ENCODE measurements at places on chromosomes 7 and 10.
A peak's percentile ranks its signal among the peaks of the same experiment; 100 is the strongest.

GRCh38 chr7:47241112-47242065 lies 340.5 kb downstream of the TNS3 start:
- no peak for DNase-seq

DNA sequence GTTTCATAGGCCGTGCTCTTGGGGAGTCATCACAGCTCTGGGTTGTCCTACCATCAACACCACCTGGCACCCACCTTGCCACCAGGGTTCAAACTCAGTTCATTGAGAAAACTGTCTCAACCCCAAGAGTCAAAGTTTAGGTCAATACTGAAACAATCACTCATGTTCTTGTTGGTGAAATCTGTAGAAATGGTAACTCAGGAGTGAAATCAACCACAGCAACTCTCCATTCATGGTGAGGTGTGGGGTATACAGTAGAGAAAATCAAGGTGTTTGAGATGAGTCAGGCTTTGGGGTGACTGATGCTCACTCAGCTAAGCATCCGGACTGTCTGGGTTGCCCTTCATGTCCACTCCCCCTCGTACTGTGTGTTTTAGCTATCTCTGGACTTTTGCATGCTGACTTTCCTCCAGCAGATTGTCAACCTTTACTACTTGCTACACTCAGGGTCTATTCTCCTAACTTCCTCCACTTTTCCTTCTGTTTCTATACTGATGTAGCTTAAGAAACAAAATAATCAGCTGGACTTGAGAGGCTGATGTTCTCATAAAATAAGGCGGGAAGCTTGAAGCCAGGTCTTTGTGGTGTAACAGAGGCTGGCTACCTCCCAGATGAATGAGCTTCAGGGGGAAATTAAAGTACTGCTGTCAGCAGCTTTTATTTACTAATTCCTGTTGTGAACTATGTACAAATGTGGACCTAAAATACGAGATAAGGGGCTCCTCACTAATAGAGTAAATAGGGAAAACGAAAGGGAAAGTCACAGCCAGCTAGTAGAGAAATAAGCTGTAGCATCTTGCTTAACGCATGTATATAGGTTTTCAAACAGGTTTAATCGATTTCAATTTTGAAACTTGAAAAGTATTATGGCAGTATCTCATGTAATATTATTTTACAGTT lies 173.6 kb upstream of the AKR1E2 start:
- DNase-seq: no peak

GRCh38 chr10:88792661-88793060 lies 9.9 kb upstream of the LIPM start:
- DNase-seq: no peak

DNA sequence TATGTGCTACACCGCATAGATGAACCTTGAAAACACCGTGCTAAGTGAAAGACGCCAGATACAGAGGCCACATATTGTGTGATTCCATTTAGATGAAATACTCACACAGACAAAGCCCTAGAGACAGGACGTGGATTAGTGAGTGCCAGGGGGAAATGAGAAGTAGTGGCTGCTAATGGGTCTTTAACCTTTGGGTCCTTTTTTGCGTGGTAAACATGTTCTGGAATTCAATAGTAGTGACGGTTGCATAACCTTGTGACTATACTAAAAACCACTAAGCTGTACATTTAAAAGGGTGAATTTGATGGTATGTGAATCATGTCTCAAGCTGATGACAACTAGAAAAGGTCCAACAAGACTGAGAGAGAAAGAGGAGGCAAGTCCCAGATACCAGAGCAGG lies 15.6 kb downstream of the SMKR1 start:
- no peak for DNase-seq

DNA sequence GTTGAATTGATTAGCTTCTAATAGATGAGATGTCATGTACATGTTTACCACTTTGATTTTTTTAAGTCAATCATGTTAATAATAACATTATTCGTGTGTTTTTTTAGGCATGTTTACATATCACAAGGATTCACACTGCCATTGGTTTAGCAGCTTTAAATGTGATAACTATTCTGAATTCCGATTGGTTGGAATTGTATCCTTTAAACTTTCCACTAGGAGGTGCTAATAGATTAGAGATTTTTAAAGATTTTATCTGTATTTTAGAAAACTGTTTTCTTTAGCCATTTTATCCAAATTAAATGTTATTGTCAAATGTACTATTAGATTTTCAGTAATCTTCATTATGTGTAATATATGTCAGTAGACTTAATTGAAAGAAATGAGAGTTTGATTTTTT lies 83.2 kb downstream of the HECTD2 start:
- DNase-seq: no peak

DNA sequence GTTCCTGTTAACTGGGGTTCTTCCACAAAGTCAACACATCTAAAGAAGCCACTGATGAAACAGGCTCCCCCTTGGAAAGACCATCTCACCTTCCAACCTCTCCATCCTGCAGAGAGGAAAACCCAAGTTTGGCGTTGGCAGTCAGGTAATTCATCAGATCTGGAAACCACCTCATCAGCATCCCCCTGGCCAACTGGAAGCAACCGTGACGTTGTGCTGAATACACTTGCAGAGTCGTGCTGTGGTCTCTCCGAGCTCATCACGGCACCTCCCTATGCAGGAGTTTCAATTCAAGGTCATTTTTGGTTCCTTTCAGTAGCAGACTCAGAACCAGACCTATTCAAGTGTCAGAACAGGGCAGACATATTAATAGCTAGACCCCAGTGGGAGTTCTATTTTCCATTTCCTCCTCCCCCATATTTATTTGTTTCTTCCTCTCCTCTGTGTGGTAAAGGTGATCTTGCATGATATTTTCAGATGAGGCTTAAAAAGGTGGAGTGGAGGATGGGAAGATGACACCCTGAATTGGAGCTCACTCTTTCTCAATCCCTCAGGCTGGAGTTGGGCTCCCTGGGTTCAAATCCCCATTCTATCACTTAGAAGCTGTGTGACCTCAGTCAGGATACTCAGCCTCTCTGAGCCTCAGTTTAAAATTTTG lies 149.1 kb upstream of the ADO start:
- no peak for DNase-seq

GRCh38 chr10:33244354-33244967 lies 90.0 kb downstream of the NRP1 start:
- no peak for DNase-seq

- no peak for DNase-seq
Measured at GRCh38 chr10:3935141-3935540, 150.1 kb upstream of the KLF6 start.

DNA sequence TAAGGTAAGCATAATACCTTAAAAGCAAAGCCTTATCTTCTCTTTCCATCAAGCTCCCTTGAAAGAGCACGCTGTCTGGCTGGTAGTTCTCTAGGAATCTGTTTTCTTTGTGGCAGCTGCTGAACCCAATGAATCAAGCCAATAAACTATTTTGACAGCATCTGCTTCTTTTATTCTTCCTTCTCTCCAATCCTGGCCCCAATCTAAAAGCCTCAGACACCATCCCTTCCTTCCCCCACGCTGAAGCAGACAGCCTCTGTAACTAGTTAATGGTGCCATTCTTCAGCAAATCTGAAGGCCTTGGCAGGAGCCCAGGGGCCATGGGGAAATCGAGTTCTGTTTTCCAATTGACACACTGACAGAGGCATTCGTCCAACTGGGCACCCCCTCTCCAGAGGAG lies 186.6 kb upstream of the LYZL1 start:
- DNase-seq: no peak

DNA sequence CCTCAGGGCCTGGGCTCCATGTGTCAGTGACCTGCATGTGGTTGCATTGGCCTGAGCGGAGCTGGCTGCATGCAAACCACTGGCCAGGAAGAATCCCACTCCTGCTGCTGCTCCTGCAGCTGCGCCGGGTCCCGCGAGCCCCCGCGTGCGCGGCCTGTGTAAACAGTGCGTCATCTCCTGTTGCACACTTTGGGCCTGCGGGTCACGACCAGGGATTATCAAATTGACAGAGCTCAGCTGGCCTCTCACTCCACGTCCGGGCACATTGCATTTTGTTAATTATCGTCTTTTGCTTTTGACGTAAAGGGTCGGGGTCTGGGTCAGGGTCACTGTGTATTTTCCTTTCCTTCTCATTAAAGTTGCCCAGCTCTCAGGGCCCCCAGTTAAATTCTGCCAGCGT lies 132.6 kb downstream of the RGS10 start:
- no peak for DNase-seq

DNA sequence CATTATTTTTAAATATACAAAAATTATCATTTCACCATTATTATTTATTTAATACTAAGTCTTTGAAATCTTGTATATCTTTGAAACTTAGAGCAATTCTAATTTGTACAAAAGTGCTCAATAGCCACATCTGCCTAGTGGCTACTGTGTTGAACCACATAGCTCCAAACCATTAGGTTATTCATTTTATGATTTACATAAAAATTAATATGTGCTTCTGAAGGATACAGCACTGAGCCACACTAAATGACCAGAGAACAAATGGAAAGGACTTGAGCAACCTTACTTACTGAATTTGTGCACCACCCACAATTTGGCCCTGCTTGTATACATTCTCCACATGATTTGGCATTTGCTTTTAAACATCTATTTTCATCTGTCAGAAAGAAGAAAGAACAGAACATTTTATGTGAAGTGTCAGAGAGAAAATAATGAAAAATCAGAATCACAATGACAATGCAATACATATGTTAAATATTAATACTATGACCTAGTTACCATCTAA lies 25.8 kb downstream of the ITGB1 start:
- DNase-seq: no peak

DNA sequence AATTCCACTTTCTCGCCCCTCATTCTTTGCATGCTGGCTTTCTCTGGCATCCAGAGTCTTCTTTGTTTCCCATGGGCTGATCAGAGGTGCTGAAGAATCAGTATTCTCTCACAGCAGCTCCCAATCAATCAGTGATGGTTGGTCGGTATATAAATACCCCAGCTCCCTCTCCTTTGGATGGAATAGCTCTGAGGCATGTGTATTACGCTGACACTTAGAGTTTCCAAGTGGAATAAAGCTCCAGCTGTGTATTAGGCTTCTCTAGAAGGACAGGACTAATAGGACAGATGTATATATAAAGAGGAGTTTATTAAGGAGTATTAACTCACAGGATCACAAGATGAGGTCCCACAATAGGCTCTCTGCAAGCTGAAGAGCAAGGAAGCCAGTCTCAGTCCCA lies 218.3 kb upstream of the GRB10 start:
- DNase-seq: no peak

GRCh38 chr7:157006205-157006747 lies 4.2 kb downstream of the MNX1 start:
- DNase-seq: no peak

DNA sequence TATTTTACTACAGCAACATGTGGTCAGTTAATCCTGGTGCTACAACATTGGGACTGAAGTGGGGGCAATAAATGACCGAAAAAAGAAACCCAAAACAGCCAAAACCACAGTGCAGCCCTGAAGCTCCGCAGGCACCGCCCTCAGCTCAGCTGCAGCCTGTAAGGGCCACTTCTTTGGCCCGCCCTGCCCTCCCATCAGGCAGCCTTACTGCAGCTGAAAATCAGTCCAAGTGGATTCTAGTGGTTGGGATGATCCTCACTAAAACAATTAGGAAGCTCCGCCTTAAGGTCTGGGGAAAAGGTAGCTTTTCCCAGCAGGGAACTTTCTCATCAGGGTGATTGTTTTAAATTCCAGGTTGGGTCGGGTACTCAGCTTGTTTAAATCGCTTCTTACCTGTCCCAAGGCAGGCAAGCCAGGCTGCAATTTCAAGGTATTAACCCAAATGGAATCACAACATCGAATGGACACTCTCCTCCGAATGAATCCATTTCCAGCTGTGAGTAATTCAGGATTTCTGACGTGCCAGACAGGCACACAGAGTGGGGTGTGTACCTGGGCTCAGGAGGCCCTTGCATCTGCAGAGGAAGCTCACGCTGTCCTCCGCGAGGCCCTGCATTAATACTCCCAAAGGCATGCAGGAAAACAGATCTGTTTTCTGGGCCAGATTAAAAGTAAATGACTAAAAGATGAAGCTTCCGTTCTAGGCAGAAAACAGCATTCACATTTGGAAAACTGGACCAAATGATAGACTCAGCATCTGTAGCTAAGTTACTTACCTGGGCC lies 104.3 kb downstream of the CREB5 start:
- DNase-seq: no peak

- no peak for DNase-seq
Measured at GRCh38 chr7:7565018-7565680, 1.5 kb upstream of the MIOS start.

DNA sequence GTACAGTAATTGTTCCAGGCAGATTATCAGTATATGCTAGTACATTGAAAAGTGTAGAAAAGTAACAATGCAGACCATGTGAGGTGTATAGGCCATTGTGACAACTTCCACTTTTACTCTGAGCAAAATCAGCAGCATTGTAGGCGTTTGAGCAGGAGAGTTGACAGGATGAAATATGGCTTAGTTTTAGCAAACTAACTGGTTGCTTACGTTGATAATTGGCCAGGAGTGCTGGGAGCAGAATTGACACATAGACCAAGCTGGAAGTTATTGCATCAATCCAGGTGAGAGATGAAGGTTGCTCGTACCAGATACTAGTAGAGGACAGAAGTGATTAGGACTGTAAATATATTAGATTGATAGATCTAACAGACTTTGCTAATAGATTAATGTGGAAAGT lies 46.0 kb downstream of the LCOR start:
- DNase-seq: no peak

- DNase-seq: peak; percentile 12
Measured at GRCh38 chr7:28853834-28854749, 104.0 kb downstream of the TRIL start.

GRCh38 chr7:1547777-1548437 lies 8.1 kb downstream of the TMEM184A start:
- no peak for DNase-seq

- no peak for DNase-seq
Measured at GRCh38 chr7:34675749-34676374, 17.8 kb downstream of the NPSR1 start.

- DNase-seq: no peak
Measured at GRCh38 chr7:101631224-101631714, 2.2 kb upstream of the MYL10 start.

GRCh38 chr7:158406801-158407200 lies 180.8 kb downstream of the PTPRN2 start:
- no peak for DNase-seq

GRCh38 chr7:108345710-108346336 lies 110.4 kb downstream of the NRCAM start:
- DNase-seq: no peak

GRCh38 chr7:148815612-148816011 lies 68.5 kb downstream of the EZH2 start:
- no peak for DNase-seq

DNA sequence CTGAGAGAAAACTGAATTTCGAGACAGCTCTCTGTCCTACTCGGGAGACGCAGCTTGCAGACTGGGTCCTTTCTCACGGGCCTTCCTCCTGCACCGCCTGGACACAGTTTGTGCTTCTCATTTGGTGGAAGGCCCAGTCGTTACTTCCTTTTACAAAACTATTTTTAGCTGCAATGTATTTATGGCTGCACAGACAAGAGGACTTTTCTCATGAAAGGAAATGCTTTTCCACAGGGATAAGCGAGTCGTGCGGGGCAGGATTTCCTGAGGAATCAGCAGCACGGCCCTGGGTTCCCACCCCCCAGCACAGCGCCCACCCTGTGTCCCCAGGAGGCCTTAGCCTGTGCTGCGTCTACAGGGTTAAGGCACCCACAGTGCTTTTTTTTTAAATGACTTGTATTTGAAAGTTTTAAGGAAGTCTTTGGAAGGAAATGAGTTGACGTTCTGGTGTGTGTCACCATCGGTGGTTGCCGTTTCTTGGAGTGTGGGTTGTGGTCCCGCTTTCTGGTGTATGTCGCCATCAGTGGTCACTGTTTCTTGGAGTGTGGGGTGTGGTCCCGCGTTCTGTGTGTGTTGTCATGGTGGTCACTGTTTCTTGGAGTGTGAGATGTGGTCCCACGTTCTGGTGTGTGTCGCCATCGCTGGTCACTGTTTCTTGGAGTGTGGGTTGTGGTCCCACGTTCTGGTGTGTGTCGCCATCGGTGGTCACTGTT lies 50.9 kb downstream of the INPP5A start:
- no peak for DNase-seq

Data from CMK (cell line).